ENCODE measurements at places on chromosomes 5 and 9. TPM values are rescaled to one million over a fixed set of nuclear protein-coding genes. Genes with fewer than 3 reads are reported as not detected.

DNA sequence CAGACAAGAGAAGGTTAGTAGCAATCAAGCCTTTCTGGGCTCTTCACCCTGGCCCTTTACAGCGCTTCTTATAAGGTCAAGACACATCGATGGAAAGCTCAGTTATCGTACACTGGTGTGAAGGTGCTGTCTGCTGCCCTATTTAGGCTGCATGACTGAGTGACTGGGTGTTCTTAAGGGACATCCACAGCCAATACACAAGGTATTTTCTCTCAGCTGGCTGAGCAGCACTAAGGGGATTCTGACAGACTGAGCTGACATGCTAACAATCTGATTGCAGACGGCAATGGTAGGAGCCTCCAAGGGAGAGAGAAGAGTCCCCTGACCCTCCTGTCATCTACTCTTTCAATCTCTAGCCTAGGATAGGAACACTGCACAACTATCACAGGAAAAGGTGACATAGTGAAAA is 577.9 kb downstream of the ISL1 start:
- H3K4me1 ChIP-seq = no peaks in the 10 kb centered on the region
- no peaks in the 10 kb centered on the region for H3K36me3 ChIP-seq
- no peaks in the 10 kb centered on the region for H3K27me3 ChIP-seq
- no peak for DNase-seq

GRCh38 chr5:140365941-140366340 is 5.9 kb downstream of the SLC4A9 start:
- H3K4me1 ChIP-seq = peaks cover 5% of the 10 kb centered on the region
- H3K4me3 ChIP-seq = no peak overlapping the region
- no peak for DNase-seq
- peaks cover 5% of the 10 kb centered on the region for H3K27me3 ChIP-seq
- H3K36me3 ChIP-seq = no peaks in the 10 kb centered on the region

DNA sequence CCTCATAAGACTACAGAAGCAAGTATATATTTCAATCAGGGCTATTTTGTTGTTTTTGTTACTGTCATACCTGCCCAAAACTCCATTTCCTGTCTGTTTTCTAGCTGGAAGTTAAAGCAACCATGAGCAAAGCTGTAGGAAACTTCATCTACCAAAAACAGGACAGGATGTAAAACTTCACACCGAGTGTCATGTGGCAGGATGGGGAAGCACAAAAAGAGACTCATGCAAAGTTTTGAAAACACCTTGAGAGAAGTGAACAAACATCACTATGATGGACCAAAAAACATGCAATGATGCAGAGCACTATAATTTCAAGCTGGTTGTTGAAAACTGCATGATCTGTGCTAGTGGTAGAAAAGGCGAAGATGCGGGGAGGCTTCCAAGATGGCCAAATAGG is 6.3 kb upstream of the GZMA start:
- H3K4me1 ChIP-seq = peaks cover 12% of the 10 kb centered on the region
- no peaks in the 10 kb centered on the region for H3K36me3 ChIP-seq
- H3K27ac ChIP-seq = peak overlapping the region; percentile 68
- H3K4me3 ChIP-seq = no peak overlapping the region
- no peaks in the 10 kb centered on the region for H3K27me3 ChIP-seq

DNA sequence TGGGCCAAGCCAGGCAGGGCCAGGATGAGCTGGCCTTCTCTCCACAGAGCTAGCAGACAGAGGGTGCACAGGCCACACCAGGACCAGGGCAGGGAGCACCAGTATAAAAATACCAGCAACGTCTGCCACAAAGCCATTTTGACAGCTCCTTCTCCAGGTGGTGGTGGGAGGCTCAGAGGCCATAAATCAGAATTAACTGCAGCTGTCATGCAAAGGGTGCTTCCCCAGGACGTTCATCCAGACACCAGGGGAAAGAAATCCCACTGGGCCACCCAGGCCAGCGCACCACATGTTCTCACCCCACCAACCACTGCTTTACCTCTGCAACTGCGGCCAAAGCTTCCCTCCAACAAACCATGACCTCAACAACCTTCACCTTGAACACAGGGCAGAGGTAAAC is 403.7 kb upstream of the TRPC7 start:
- no peaks in the 10 kb centered on the region for H3K36me3 ChIP-seq
- H3K4me3 ChIP-seq = no peak overlapping the region

- no peaks in the 10 kb centered on the region for H3K27me3 ChIP-seq
- H3K4me3 ChIP-seq = no peak overlapping the region
- peaks cover 20% of the 10 kb centered on the region for H3K36me3 ChIP-seq
- peaks cover 2% of the 10 kb centered on the region for H3K4me1 ChIP-seq
- no peak for DNase-seq
These were observed 3.2 kb downstream of the COMMD10 start for GRCh38 chr5:116088062-116088461.

GRCh38 chr5:176471098-176471497 is 22.9 kb downstream of the FAF2 start:
- no peaks in the 10 kb centered on the region for H3K27me3 ChIP-seq
- no peak overlapping the region for H3K4me3 ChIP-seq
- peaks cover 22% of the 10 kb centered on the region for H3K36me3 ChIP-seq
- H3K4me1 ChIP-seq = no peaks in the 10 kb centered on the region
- H3K27ac ChIP-seq = no peak overlapping the region

The ZNF608 gene
- 9.3 TPM for total RNA-seq

Measured in thymus (tissue), 14 donors.